ENCODE measurements at places on chromosomes 1 and 21.

DNA sequence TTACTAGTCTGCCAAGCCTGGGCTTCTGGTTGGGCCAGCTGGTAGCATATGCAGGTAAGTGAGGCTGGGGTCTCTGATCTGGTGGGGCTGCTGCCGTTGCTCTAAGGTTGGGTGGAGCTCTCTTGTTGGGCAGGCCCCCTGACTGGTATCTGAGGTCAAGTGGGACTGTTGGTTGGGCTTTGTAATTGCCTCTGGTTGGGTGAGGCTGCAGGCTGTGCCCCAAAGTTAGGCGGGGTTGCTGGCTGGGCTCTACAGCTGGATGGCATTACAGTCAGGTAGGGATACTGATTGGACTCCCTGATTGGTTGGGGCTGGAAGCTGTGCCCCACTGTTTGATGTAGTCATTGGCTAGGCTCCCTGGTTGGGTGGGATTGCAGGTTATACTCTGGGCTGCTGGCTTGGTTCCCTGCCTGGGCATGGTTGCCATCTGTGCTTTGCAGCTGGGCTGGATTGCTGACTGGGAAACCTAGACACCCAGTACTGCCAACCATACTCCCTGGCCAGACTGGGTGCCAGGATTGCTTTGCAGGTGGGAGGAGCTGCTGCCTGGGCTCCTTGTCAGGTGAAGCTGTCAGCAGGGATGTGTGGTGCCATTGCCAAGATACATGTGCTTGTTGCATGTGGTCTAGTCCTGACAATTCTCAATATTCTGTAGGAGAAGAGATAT, 130.5 kb downstream of the RABGAP1L start:
- no peak for DNase-seq

DNA sequence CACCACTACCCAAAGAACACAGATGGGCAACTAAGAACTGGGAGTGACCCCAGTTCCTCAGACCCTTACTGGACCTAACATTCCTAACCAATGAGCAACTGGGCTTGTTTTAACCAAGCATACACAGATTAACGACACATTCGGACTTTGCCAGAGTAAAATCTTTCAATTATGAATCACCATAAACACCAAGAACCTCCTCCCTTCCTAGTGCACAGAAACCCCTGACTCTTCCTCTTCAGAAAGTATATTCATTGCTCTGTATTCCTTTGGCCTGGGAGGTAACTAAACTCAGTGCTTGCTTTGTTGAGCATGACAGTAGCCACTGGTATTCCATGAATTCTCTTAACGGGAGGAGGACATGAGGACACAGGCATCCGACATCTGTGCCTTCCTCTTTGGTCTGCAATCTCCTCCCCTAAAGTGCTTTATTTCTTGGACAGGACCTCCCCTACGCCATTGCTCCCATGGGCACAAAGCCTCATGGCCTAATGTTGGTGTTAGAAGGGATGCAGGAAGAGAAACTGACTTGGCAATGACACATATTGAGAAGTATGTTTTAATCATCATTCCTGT, 42.7 kb downstream of the SEC16B start:
- no peak for DNase-seq

- no peak for DNase-seq
These were observed 102.5 kb downstream of the KCNN3 start for GRCh38 chr1:154767315-154768240.

DNA sequence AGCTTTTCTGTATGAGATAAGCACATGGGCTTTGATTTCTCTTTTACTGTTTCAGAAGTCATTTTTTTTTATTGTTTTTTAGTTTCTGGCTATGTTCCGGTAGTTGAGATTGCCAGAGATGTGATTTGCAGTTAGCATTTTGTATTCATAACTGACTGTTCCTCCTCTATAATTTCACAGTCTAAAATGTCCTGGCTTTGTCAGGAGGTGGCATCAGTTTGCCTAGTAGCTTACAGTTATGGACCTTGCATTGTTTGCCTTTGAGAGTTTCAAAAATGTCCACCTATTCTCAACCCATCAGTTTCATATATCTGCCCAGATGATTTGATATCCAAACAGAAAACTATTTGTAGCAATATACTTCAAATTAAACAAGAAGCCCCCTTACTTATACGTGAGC, 39.5 kb upstream of the ST6GALNAC3 start:
- DNase-seq = no peak

- DNase-seq = no peak
These were observed 11.5 kb upstream of the CXADR start for GRCh38 chr21:17501107-17502006.

GRCh38 chr21:31343680-31344480, at the start of gene TIAM1:
TIAM1 (minus strand) TSS chr21:31344261; CDS start chr21:31266972, 77,289 bp downstream.
- DNase-seq = no peak

- DNase-seq = no peak
These were observed 409.9 kb upstream of the ESRRG start for GRCh38 chr1:217133092-217133491.

DNA sequence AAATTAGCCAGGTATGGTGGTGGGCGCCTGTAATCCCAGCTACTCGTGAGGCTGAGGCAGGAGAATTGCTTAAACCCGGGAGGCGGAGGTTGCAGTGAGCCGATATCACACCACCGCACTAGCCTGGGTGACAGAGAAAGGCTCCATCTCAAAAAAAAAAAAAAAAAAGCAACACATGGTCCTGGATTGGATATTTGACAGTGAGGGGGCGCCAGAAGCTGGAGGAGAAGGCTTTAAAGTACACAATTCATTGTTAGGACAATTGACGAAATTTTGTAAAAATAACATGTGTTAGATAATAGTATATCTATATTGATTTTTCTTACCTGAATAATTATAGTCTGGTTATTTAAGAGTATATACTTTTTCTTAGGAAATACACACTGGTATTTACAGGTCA, 50.2 kb upstream of the USP25 start:
- DNase-seq = no peak

DNA sequence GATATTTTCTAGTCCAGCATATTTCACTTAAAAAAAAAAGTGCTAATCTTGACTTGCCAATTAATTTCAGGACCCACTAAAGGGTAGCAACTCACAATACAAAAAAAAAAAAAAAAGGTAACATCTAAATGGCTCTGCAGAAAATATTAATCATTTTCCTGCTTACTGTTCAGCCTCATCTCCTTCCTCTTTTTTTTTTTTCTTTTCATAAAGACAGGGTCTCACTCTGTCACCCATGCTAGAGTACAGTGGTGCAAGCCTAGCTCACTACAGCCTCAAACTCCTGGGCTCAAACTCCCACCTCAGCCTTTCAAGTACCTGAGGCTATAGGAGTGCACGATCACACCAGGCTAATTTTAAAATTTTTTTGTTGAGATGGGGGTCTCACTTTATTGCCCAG, 30.4 kb downstream of the TTC13 start:
- no peak for DNase-seq

GRCh38 chr1:16617114-16617631, 3.8 kb upstream of the NBPF1 start:
- DNase-seq = no peak

GRCh38 chr1:228180271-228180958, 14.8 kb downstream of the IBA57 start:
- no peak for DNase-seq

- DNase-seq = no peak
These were observed 22.4 kb downstream of the PLA2G2D start for GRCh38 chr1:20096840-20097447.

DNA sequence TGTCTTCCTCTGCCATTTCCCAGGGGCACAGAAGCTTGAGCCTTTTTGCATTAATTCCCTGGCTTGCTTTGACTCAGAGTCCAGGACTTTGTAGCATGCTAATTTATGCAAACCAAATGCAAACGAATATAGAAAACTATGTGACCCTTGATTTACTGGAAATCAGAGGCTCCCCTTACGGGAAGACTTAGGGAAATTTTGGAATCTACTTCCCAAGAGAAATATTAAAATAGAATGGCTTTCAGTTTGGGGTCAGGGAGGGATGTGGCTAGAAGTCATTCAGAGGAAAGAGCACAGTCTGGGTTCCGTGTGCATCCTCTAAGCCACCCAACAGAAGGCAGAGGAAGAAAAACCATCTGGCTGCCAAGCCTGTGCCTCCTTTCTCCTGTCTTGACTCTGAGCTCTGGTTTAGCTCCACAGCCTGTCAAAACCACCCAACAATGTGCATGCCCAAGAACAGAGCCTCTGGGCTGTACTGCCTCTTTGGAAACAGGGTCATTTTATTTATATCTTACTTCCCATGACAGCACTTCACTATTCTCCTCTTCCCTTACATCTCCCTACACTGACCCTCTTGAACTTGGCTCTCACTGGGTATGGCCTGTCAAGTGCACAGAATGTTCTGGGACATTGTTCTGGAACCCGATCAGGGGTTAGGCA, 30.1 kb downstream of the ATF3 start:
- no peak for DNase-seq
